Suppressor macrophage treated with lipopolysaccharide for 1 hour (primary cell): ENCODE measurements at places on chromosomes 3 and 15.
A peak's percentile ranks its signal among the peaks of the same experiment; 100 is the strongest.

DNA sequence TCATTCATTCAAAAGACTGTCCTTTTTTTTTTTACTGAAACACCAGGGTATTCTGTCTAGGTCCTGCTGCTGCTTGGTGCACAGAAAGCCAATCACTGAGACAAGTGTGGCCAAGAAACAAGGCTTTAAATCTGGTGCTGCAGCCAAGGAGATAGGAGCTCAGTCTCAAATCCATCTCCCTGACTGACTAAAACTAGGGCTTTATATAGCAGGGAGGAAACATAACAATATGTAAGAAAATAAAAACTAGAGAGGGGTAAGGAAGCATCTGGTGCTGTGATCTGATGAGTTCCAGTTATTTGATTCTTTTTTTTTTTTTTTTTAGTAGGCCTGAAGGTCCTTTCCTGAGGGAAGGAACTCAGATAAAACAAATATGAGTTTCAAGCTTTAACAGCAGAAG lies 139.8 kb downstream of the ATG7 start:
- no peak for DNase-seq

GRCh38 chr3:150733373-150733935 lies 29.5 kb downstream of the SIAH2 start:
- DNase-seq = no peak

DNA sequence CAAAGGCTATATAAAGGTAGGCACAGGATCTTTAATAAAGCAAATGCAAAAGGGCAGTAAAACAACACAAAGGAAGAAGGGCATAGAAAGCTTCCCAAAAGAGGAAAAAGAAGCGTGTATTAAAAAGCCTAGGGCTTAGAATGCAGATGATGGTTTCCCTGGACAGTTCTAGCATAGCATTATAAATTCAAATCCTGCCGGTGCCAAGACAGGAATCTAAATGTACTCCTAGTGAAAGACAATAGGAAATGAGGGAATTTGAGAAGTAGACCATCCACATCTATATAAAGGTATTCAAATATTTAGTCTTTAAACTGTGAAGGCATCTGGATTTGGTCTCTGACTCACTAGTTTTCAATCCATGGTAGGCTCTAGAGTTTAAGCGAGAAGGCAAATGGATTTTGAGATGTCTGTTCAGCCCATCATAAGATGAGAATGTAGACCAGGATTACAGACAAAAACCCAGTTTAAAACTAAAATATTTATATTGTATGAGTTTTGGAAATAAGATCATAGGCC lies 431.8 kb downstream of the TBL1XR1 start:
- no peak for DNase-seq

- DNase-seq = no peak
Observed at GRCh38 chr3:175484666-175485065, 625.5 kb downstream of the NAALADL2 start.

DNA sequence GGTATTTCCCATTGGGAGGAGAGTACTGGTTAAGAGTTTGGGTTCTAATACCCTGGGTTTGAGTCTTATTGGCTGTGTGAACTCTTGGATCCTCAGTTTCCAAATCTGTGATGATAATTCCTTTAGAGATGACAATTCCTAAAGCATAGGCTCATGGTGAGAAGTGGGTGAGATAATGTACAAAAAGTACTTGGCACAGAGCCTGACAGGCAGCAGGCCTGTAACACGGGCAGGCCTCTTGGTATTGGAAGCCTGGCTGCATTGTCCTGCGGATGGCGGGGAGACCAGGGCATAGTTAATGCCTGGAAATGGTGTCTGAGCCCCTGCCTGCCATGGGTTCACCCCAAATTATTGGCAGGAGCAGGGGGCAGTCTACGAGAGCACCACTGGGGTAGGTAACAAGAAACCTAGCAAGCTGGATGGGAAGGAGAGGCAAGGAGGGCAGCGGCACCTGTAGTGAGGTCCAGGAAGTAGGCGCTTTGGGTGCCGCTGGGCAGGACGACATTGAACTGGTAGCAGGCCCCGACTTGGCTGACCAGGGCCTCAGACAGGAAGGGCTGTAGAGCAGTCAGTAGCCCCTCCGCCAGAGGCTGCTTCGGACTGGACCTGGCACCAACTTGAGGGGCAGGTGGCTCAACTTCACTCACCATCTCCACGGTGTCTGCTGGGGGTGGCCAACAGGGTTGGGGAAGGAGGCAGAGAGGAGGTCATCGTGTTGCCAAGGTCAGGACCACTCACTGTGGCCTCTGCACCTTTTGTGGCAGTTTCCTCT lies 7.7 kb downstream of the STOML1 start:
- DNase-seq = no peak

- peak; percentile 76 for DNase-seq
Observed at GRCh38 chr3:132317229-132317948, at the start of gene ACP3. ACP3 (plus strand) TSS chr3:132317407; CDS start chr3:132317457, 50 bp downstream.

DNA sequence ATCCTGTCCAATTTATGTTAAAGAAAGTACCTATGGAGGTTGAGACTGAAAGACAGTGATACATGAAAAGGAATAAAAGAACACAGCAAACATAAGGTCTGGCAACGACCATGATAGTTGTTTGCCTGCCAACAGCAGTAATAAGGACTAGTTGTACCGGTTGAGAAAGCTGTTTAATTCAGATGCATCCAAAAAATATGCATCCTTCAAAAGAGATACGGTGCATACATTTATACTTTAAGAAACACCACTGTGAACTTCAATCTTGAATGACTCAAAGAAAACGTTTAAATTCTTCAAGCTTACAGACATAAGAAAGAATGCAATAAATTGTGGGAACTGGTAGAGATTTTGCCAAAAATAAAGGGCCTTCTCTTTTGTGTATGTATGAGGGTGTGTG lies 492.1 kb downstream of the NLGN1 start:
- no peak for DNase-seq

DNA sequence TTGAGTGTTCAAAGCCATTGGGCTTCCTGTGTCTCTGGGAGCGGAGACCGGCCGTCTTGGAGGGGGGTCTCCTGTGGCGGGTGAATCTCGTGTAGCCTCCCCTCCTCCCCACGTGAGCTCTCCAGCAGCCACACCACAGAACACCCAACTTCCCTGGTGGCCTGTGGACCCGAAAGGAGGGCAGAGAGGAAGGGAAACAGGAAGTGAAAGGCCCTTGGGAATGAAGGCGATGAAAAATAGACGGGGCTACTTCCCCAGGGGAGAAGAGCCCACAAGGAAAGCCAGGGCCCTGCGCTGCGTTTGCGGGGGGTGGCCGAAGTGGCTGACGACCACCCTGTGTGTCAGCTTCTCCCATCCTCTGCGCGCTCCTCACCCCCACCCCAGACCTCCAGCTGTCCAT lies 5.4 kb downstream of the ANKRD63 start:
- DNase-seq = peak; percentile 71

GRCh38 chr3:14775563-14775962 lies 43.2 kb upstream of the FGD5 start:
- DNase-seq = no peak

- no peak for DNase-seq
Observed at GRCh38 chr3:185250247-185250646, 3.6 kb downstream of the EHHADH start.

- DNase-seq = peak; percentile 67
Observed at GRCh38 chr3:151265866-151266265, 12.5 kb downstream of the P2RY14 start.

DNA sequence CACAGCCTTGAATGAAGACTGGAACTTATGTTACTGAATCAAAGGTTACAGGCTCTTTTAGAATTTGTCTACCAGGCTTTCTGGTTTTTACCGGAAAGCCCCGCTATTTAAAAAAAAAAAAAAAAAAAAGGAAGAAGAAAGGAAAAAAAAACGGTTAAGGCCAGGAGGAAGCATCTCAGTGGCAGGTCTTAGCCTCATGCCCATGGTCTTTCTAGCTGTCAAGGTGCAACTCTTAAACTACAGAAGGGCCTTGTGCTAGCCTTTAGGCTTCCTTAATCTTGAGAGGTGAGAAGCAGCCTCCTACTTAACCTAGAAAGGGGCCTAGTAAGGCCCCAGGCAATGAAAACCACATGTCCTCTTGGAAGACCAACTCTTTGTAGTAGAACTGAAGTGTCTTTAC lies 77.5 kb downstream of the TBC1D5 start:
- no peak for DNase-seq

- DNase-seq = no peak
Observed at GRCh38 chr15:62431008-62431797, 266.1 kb upstream of the C2CD4B start.

- peak; percentile 97 for DNase-seq
Observed at GRCh38 chr3:122415762-122416654, at the start of gene WDR5B. WDR5B (minus strand) TSS chr3:122416062; CDS start chr3:122415528, 534 bp downstream.

DNA sequence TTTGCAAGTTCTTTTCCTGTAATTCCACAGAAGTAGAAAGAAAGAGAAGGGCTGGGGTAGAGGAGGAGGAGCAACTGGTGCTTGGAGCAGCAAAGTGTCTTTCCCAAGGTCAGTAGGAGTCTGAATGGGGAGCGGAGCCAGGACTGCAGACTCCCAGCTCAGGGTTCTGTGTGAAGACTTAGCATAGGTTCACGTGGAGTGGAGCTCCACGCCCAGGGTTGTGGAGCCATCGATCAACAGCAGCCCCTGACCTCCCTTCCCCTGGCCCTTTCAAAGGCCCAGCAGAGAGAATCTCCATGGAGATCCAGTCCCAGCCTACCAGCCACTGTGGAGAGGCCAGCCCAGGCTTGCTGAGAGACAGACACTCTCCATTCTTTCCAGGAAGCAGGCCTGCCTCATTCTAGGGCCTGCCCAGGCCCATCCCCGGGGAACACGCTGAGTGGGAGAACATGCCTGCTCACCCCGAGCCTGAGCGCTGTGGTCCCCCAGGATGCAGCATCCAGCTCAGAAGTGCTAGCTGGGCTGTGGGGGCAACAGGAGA lies 62.1 kb downstream of the CORO2B start:
- no peak for DNase-seq

DNA sequence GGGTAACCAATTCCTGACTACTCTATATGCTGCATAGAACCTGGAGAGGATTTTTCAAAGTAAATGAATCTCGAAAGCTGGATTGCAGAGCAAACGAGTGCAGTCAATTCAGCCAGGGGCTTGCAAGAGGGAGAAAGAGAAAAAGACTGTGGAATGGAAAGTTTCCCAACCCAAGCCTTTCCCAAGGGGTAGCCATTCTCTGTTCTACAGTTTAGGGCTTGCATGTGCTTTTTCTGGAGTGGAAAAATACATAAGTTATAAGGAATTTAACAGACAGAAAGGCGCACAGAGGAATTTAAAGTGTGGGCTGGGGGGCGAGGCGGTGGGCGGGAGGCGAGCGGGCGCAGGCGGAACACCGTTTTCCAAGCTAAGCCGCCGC lies 511 bp upstream of the RARB start:
- DNase-seq = no peak

GRCh38 chr3:152335273-152335672 lies 66.5 kb downstream of the MBNL1 start:
- no peak for DNase-seq

- peak; percentile 59 for DNase-seq
Observed at GRCh38 chr15:94186770-94187331, 44.5 kb upstream of the MCTP2 start.

DNA sequence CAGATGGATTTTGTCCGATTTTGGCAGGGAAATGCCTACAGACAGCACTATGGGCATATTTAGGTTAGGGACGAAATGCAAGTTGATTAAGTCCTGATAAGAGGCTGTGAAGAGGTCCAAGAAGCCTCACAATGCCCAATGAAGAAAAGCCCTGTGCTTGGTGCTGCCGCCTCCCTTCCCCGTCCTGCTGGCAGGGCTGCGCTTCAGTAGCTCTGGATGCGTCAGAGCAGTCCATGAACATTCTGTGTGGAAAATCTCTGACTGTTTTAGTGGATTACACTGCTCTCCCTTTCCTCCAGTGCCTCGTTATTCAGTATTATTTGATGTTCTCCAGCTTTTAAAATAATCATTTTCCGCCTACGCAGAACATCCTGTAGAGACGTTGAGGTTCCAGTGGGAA lies 39.6 kb downstream of the MLH1 start:
- no peak for DNase-seq

GRCh38 chr3:142976621-142977398 lies 13.3 kb upstream of the PAQR9 start:
- DNase-seq = peak; percentile 91

DNA sequence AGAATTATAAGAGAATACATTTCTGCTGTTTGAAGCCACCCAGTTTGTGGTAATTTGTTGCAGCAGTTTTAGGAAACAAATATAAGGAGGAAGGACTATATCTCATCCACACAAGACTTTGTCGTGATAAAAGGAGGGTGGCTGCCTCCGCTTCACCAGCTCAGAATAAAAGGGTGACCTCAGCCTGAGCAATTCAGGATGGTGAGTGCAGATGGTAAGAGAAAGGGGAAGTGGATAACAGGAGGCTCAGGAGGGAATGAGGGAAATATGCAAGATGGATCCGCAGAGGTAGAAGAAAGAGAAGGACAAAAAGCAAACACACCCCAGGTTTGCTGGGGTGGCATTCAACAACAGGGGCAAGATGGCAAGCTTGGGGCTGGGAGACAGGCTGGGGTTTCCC lies 108.1 kb upstream of the TNFAIP8L3 start:
- peak; percentile 86 for DNase-seq

DNA sequence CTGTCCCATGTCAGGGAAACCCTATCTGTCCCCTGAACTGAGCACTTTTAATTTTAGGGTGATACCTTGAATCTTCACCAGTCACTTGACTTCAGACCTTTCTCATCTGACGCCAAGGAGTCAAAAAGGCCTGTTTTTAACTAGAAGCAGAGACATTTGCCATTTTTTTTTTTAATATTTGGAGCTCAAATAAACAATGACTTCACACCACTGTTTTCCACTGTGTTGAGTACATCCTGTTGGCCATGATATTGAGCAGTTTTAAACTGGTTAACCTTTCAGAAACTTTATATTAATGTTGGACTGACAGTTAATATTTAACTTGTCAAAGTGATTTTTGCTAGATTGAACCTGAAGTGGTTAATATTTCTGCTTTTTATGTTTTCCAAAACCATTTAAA lies 28.2 kb downstream of the DAG1 start:
- DNase-seq = no peak

DNA sequence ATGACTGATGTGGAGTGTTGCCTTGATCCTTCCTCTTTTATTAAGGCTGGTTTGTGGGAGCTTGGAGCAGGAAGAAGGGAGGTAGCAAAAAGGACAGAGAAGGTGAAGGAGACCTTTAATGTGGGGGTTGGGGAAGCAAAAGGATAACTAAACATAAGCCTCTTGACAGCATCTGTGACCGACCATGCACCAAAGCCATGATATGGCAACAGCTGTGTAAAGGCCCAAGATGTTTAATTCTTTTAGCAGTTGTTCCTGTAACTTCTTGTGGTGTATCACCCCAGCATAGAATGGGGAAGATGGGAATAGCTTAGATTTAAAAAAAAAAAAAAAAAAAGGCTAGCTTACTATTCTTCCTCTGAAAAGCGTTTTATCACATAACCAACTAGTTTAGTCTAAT lies 194.7 kb downstream of the KLHL25 start:
- no peak for DNase-seq

GRCh38 chr3:197520311-197521276 lies 35.2 kb downstream of the BDH1 start:
- DNase-seq = no peak
